NT2/D1 (cell line): ENCODE measurements at places on chromosomes 7 and 10.

DNA sequence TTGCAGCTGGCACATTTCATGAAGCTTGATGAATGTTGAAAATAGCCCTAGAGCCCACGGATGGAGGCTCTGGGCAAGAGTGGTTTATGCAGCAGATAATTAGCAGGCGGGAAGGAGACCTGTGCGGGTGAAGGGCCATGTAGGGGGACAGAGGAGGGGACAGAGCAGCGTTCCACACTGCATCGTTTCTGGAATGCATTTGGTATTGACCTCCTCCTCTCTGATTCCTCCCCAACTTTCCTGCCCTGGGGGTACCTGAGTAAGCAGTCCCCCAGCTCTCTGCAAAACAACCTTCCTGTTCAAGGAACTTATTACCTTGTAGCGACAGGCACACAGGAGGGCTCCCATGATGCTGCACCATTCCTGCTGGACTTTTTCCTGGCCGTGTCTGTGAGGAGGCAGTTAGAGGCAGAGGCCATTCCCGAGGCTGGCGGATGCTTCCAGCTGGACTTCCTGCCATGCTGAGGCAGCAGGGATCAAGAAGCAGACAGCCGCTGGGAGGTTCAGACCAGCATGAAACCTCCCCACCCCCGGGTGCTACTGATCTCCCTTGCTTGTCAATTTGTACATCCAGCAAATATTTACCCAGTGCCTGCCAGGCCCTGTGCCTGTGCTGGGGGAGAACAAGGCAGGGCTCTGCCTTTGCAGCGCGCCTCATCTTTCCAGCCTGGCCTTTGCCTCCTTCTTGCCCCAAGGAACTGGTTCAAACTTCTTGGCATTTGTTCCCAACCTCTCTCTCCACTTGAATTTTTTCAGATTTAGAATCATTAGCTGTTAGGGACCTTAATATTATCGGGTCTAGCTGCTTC lies 28.7 kb downstream of the SLC29A3 start:
- DNase-seq = no peak

GRCh38 chr10:118694848-118695247 lies 59.9 kb downstream of the CACUL1 start:
- no peak for DNase-seq

DNA sequence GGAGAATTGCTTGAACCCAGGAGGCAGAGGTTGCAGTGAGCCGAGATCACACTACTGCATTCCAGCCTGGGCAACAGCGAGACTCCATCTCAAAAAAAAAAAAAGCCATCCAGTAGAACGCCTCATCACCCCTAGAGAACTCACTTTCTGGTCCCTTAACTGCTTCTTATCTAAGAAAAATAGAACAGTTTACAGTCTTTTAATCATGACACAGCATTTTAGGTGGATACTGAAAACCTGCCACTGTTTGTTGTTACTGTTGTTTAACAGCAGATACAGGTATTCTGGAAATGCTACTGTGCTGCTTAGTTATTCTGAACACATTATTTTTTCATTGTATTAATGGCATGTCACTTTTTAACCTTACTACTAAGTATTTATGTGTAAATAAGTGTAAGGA lies 624.3 kb upstream of the GHITM start:
- no peak for DNase-seq

- no peak for DNase-seq
Measured at GRCh38 chr7:2862831-2863361, 18.8 kb upstream of the GNA12 start.

- DNase-seq = no peak
Measured at GRCh38 chr10:121690152-121690848, 92.1 kb upstream of the FGFR2 start.

DNA sequence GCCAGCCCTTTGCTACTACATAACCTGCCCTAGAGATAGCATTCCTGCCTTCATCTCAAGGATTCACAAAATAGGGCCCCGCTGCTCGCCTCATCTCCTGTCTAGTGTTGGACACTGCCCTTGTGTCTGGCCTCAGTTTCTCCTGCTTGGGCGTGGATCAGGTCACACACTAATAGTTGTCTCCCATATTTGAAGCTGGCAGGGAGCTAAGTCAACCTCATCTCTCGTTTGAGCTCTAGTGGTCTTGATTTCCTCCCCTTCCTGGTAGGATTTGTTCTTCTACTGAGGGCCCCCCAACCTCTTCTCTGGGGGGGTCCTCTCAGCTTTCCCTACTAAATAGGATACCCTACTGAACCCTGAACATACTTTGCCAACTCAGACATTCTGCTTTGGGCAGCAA lies 42.2 kb downstream of the ADCYAP1R1 start:
- DNase-seq = no peak

DNA sequence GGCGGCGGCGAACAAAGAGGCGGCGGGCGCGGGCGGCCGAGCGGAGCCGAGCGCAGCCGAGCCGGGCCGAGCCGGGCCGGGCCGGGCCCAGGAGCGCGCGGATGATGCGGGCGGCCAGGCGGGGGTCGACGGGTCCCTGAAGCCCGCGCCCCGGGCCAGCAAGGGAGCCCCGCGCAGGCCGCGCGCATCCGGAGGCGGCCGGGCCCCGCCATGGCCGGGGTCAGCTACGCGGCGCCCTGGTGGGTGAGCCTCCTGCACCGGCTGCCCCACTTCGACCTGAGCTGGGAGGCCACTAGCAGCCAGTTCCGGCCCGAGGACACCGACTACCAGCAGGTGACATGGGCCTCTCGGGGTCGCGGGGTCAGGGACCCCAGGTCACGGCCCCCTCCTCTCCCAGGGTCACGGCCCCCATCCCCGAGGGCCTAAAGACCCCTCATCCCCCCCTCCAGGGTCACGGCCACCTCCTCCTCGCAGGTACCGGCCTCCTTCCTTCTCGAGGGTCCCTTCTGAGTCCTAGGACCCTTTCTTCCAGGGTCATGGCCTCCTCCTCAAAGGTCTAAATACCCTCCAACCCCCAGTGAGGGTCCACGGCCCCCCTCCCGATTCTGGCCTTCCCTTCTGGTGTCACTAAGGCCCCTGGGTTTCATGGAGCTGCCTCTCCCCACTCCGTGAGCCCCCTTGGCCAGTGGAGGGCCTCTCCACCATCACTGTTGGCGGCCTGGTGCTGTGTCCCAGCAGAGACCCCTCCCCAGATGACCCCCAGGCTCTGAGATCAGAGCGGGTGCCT lies at the start of gene TTYH3:
Gene TTYH3, plus strand, starts transcription at position 41 of the 787 bp plus-strand sequence. Its CDS starts 170 bp downstream, at position 211.
- DNase-seq = no peak

DNA sequence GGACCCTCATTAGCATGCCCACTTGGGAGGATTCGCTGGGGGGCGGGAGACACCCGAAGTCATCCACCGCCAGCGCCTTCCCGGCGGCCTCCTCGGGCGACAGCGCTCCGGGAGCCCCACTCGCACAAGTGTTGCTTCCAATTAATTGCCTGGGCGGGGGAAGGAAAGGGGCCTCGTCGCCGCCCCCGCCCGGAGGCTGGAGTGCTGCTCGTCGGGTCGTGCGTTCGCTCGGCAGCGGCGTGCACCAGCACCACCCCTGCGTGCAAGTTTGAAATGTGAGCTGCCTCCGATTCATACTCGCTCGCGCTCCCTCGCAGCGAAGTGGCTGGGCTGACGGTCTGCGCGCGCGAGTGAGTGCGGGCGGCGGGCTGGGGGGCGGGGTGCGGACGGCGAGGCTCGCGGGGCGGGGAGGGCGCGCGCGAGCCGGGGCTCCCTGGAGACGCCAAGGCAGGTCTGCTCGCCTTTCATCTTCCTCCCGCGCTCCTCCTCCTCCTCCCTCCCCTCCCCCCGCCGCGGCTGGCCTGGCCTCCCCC lies 104.6 kb upstream of the PPIF start:
- DNase-seq = no peak

DNA sequence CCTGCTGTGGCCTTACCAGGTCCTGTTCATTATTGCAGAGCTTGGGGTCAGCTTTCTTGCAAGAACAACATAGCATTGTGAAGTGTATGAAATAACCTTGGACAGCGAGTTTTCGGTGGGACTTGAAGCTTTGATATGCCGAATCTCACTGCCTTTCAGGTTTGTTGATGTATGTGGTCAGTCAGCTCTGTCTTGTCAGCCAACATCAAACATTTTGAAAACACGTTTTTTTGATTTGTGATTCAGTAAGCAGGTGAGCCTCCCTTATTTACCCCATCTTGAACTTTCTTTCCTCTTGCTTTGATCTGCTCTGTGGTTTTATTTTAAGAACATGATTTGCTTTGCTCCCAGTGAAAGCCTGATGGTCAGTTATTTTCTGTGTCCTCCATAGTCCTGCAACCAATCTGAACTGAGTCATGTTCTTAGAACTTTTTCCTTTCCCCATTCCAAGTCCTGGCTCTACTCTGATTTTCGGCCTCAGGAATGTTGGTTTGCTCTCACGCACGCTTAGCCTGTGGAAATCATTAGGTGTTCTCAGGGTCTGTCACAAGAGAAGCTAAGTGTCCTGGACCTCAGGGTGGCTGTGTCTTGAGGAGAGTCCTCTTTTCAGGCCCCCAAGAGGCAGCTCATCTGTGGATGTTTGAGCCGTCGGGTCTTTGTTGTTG lies 8.7 kb downstream of the WBP1L start:
- no peak for DNase-seq

GRCh38 chr7:100951888-100952560 lies 2.7 kb downstream of the MUC3A start:
- no peak for DNase-seq

- DNase-seq = no peak
Measured at GRCh38 chr10:75399461-75400162, 2.0 kb downstream of the ZNF503 start.
